ENCODE measurements at places on chromosomes 11 and 22. TPM values are rescaled to one million over a fixed set of nuclear protein-coding genes. Genes with fewer than 3 reads are reported as not detected.

DNA sequence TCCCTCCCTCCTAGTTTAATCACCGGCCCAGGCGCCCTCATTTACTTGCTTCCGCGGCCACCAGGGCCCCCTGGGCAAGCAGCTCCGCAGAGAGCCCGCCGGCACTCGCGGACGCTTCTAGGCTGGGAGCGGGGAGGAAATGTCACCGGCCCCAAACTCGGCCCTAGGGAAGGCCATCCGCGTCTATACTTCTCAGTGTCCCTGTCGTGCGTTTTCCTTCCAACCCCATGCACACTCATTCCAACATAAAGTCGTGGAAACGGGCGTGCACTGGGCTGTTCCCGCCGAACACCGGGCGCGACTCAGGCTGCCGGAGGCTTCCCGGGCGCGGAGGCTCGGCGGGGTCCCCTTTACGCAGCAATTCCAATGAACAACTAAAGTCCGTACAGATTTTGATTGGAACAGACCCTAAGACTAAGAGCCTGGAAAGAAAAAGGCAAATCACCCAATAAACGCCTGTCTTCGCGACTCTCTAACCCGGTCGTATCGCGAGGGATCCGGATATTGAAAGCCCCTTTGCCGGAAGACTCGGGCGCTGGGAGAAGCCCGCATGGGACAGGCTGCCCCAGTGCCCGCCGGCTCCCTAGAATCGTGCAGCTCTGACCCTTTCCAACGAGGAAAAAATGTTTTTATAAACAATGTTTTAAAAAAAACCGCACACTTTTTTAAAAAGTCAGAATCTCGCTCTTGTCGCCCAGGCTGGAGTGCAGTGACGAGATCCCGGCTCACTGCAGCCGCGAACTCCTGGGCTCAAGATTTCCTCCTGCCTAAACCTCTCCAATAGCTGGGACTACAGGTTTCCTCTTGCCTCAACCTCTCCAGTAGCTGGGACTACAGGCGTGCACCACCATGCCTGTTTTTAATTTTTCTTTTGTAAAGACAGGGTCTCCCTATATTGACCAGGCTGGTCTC is 1.3 kb upstream of the BARX2 start:
- no peak for DNase-seq

The FXYD2 gene
- 7.9 TPM for total RNA-seq

The C1QTNF4 gene
- not detected for total RNA-seq

The CASP5 gene
- not detected for total RNA-seq

The OR1S1 gene
- total RNA-seq, result not detected
